ENCODE measurements at places on chromosomes 1 and 21.

GRCh38 chr1:59609245-59609644 lies 205.5 kb upstream of the HOOK1 start:
- no peak for DNase-seq

GRCh38 chr1:177862916-177863315 lies 106.9 kb downstream of the SEC16B start:
- no peak for DNase-seq

DNA sequence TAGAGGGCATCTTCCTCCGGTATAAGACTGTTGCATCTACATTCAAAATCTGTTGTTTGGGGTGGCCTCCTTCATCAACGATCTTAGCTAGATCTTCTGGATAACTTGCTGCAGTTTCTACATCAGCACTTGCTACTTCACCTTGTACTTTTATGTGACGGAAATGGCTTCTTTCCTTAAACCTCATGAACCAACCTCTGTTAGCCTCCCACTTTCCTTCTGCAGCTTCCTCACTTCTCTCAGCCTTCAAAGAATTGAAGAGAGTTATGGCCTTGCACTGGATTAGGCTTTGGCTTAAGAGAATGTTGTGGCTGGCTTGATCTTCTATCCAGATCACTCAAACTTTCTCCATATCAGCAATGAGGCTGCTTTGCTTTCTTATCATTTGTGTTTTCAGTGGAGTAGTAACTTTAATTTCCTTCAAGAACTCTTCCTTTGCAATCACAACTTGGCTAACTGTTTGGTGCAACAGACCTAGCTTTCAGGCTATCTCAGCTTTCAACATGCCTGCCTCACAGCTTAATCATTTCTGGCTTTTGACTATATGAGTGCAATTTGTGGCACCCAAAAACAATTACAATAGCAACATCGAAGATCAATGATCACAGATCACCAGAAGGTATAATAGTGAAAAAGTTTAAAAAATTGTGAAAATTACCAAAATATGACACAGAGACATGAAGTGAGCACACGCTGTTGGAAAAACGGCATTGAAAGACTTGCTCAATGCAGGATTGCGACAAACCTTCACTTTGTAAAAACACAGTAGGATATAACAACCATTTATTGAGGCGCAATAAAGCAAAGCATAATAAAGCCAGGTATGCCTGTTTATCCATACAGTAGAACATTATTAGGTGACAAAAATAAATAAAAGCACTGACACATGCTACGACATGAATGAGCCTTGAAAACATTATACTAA lies 56.7 kb upstream of the GFI1 start:
- DNase-seq, result peak; percentile 30

DNA sequence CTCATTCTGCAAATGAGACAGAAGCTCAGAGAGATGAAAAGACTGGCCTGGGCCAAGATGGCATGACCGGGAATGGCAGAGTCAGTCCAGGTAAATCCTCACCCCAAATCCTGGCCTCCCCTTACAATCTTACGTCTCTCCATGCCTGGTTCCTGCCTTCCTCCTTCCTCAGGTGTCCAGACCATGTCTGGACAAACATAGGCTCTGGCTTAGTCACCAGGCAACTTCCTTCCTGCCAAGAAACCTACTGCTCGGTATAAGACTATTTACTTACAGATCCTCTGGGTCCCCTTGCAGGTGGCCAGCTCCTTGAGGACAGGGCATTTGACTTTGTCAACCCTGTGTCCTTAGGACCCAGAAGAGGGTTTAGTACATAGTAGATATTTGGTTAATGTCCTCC lies 69.4 kb upstream of the ROR1 start:
- DNase-seq, result no peak

DNA sequence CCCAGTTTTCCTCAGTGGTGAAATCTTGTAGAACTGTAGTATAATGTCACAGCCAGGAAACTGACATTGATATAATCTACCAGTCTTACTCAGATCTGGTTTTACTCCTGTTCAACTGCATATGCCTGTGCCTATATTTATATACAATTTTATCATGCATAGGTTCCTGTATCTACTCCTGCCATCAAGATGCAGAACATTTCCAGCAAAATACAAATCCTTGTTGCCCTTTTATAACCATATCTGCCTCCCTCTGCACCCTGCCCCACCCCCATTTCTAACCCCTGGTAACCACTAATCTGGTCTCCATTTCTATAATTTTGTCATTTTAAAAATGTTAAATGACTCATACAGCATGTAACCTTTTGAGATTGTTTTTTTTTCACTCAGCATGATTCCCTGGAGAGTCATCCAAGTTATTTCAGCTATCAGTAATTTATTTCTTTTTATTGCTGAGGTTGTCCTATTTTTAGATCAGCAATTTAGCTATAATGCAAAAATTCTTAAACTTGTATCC lies 8.1 kb downstream of the UTP25 start:
- DNase-seq, result no peak
